ENCODE measurements at places on chromosomes 6 and 20. TPM values are rescaled to one million over a fixed set of nuclear protein-coding genes. Genes with fewer than 3 reads are reported as not detected.
A peak's percentile ranks its signal among the peaks of the same experiment; 100 is the strongest.

Gene MAPK13
- 1.5 TPM for total RNA-seq

DNA sequence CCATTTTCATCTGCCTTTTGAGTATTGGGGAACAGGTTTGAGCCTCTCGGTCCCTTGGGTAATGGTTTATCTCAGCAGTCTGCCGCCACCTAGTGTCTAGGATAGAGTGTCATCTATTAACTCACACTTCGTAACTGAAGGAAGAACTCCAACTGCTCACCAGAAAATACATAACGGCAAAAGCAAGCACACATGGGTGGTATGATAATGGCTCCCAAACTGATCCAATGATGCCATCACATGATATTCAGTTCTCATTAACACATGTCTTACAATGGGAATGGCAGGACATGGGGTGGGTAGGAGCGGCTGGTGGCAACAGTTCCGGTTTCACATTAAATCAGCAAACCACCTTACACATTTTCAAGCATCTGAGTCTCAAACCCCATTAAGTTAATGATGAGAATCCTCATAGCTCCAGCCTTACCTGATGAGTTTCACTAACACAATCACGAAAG, 110.7 kb upstream of the PHACTR1 start:
- peak; percentile 51 for DNase-seq

Gene CEP43
- 9.9 TPM for total RNA-seq

Gene MYL9
- not detected for total RNA-seq

DNA sequence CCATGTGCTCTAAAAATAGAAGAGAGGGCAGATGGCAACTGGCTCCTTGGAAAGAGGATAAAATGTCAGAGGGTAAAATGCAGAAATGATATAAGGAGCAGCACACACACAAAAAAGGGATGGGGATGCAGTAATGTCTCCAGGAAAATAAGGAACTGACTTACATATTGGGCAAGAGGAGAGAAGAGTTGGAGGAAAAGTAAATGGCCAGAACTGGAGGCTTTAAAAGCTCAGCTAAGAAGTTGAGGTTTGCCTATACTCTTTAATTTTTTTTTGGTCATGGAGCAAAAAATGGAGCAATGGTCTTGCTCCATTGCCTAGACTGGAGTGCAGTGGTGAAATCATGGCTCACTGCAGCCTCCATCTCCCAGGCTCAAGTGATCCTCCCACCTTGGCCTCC, 93.7 kb downstream of the SULF2 start:
- no peak for DNase-seq

Gene MRPL2
- total RNA-seq = 47.5 TPM

- DNase-seq = no peak
These were observed 741.8 kb downstream of the HDGFL1 start for GRCh38 chr6:23311211-23311610.

DNA sequence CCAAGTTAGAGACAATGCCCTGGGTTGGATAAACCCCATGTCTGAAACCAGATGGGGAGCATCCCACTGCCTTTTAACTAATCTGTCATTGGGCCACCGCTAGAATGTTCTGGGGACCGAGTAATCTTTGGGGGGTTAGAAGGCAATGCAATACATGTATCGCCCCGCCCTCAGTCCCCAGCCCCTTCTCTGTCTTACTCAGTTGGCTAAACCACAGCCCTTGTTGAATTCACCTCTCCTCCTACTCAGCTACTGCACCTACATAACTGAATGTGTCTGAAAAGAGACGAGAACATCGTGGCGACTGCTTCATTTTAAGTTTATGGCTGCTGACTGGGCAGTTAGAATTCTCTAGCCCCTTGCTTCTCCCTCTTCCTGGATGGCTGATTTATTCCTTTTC, 15.1 kb upstream of the CCR6 start:
- no peak for DNase-seq
